Heart left ventricle (tissue), 16 donors: ENCODE measurements at places on chromosomes 5 and 9. TPM values are rescaled to one million over a fixed set of nuclear protein-coding genes. Genes with fewer than 3 reads are reported as not detected.
A peak's percentile ranks its signal among the peaks of the same experiment; 100 is the strongest.

DNA sequence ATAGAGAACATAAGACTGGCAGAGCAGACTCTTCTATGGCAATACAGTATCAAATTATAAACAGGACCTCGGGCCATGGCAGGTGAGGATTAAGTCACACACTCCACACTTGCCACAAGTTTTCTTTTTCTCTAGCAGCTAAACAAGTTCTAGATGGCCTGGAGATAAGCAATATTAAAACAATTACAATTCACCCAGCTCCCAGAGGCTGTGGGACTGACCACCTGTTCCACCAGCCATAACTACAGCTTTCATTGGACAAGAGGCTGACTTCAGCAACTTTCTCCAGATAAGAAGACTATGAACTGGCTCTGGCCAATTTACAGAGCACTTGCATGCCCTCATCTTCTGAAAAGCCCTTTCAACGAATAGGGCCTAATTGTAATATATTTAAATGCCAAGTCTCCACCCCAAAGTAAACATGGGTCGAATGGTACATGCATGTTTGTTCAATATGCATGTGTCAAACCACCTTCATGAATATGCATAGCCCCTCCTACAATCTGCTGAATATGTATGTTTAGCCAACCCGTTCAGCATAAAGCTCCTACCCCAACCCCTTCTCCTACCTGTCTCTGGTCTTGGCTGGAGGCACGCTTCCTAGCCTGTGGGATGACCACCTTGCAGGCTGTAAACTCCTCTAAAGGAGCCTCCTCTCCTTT, 6.1 kb upstream of the CFAP157 start:
- no peak overlapping the region for H3K27ac ChIP-seq
- no peak overlapping the region for H3K4me3 ChIP-seq
- H3K36me3 ChIP-seq, result no peaks in the 10 kb centered on the region
- no peaks in the 10 kb centered on the region for H3K27me3 ChIP-seq

- no peak for DNase-seq
- H3K27me3 ChIP-seq, result peaks cover under 1% of the 10 kb centered on the region
- peaks cover 3% of the 10 kb centered on the region for H3K4me1 ChIP-seq
- H3K4me3 ChIP-seq, result no peak overlapping the region
These were observed 270.8 kb downstream of the NSG2 start for GRCh38 chr5:174316326-174316725.

- H3K36me3 ChIP-seq, result no peaks in the 10 kb centered on the region
- H3K4me1 ChIP-seq, result peaks cover 20% of the 10 kb centered on the region
- no peaks in the 10 kb centered on the region for H3K27me3 ChIP-seq
- H3K4me3 ChIP-seq, result no peak overlapping the region
These were observed 47.6 kb upstream of the EGFL7 start for GRCh38 chr9:136614967-136615623.

DNA sequence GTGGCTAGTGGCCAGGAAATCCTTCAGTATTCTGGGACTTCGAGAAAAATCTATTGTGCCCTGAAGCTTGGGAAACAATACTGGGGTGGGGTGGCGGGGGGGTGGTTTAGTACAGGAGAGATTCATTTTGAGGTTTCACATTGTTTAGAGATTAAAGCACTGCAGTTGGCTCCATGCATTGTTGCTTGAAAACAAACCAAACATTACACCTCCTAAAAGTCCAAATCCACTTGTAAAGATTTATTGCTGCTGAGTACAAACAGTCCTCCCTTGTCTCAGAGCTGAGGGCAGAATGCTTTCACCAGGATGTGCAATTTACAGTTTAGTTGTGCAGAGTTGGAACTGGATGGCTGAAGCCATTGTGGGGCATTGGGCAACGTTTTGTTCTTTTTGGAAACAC, 49.4 kb downstream of the GGTA1 start:
- H3K27ac ChIP-seq, result peak overlapping the region; percentile 29
- H3K27me3 ChIP-seq, result no peaks in the 10 kb centered on the region
- no peak overlapping the region for H3K4me3 ChIP-seq
- peaks cover 39% of the 10 kb centered on the region for H3K4me1 ChIP-seq
- H3K36me3 ChIP-seq, result peaks cover under 1% of the 10 kb centered on the region
- no peak for DNase-seq

- no peaks in the 10 kb centered on the region for H3K27me3 ChIP-seq
- no peaks in the 10 kb centered on the region for H3K36me3 ChIP-seq
- DNase-seq, result no peak
These were observed 372.6 kb downstream of the MTRR start for GRCh38 chr5:8241558-8241957.

DNA sequence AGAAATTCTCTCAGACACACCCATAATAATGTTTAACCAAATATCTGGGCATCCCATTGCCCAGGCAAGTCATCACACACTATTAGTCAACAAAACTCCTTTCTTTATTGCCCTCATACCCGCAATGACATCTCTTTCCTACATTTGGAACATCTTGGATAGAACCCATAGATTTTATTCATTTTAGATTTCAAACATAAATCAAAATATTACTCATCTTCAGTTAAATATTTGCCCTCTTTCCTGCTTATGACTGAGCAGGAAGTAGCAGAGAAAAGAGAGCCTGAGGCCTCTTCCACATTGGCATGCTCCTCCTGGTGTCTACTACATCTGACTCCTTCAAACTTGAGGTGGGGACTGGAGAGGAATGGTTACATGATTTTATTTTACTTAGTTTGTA, 592.0 kb downstream of the CHSY3 start:
- no peak overlapping the region for H3K4me3 ChIP-seq
- no peaks in the 10 kb centered on the region for H3K27me3 ChIP-seq

DNA sequence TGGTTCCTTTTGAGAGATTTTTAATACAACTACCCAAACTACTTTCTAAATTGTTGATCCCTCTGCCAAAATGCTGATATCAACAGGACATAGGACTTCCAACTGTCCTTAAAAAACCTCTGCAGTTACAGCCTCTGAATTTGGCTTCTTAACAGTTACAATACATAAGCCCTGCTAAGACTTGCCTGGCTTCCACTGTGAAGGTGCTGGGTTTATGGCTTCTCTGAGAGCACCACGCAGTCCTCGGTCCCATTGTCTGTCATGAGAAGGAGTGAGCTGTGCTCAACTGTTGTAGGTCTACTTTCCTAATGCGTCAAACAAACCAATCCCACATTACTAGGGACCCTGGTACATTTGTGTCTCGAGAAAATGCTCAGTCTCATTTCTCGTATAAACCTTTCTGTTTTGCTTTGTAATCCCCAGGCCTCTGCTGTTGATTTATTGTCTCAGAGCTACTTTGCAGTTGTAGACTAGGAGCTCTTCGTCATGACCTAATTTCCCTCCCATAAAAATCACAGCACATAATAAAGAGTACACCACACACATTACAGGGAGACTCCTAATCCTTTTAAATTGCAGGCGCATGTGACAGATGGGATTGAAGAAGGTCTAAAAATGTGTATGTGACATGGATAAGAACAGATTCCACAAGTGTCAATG, 274.9 kb downstream of the NR3C1 start:
- H3K27ac ChIP-seq, result peak overlapping the region; percentile 53
- no peak for DNase-seq
- no peak overlapping the region for H3K4me3 ChIP-seq

DNA sequence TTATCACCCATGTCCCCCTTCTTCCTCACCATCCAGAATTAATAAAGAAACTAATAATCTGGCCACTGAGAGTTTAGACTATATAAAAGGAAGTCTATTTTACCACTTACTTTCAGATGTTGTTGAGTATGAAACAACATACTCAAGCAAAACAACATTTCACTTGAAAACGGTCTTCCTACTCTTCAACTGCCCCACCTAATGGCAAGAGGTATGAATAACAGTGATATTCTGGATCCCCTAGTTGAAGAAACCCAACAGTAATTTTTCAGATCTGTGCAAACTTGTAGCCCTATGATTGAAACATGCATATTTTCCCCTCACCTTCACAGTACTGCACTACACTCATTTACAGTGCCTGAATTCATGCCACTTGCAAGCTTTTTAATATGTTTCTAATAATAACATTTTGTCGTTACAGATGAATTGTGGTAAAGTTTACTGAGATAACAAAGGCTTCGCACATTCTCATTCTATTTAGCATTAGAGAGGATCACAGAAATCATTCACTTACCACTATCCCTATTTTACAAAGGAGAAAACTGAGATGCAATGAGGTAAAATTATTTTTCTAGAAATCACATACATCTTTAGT, 267.9 kb upstream of the PDE4D start:
- H3K4me3 ChIP-seq, result no peak overlapping the region
- no peaks in the 10 kb centered on the region for H3K27me3 ChIP-seq
- no peaks in the 10 kb centered on the region for H3K36me3 ChIP-seq
- DNase-seq, result no peak
- H3K27ac ChIP-seq, result no peak overlapping the region

- peaks cover 12% of the 10 kb centered on the region for H3K4me1 ChIP-seq
- no peak overlapping the region for H3K27ac ChIP-seq
- no peaks in the 10 kb centered on the region for H3K36me3 ChIP-seq
These were observed 11.2 kb downstream of the LMX1B start for GRCh38 chr9:126624912-126625311.

ADAMTSL2 gene
- 3.5 TPM for polyA plus RNA-seq

MXD3 gene
- 2.5 TPM for polyA plus RNA-seq
